ENCODE measurements at places on chromosomes 4 and X.

DNA sequence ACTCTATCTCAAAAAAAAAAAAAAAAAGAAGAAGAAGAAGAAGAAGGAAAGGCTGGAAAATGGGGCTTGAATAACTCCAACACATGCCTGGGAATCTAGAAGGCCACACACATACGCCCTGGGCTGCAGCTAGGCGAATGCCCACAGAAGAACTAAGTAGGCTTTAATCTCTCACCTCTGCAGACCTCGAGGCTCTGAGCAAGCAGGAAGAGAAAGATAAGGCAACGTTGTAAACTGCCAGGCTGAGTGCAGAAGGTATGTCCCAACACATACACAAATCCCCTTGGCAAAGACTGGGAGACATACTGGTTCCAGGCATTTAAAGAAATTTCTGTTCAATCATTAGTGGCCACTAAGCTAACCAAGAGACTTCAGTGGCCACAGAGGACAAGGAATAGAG, 18.4 kb downstream of the SLC38A5 start:
- no peak for DNase-seq

- DNase-seq = peak; percentile 4
These were observed 160.4 kb upstream of the GPR101 start for GRCh38 chrX:137194164-137194563.

DNA sequence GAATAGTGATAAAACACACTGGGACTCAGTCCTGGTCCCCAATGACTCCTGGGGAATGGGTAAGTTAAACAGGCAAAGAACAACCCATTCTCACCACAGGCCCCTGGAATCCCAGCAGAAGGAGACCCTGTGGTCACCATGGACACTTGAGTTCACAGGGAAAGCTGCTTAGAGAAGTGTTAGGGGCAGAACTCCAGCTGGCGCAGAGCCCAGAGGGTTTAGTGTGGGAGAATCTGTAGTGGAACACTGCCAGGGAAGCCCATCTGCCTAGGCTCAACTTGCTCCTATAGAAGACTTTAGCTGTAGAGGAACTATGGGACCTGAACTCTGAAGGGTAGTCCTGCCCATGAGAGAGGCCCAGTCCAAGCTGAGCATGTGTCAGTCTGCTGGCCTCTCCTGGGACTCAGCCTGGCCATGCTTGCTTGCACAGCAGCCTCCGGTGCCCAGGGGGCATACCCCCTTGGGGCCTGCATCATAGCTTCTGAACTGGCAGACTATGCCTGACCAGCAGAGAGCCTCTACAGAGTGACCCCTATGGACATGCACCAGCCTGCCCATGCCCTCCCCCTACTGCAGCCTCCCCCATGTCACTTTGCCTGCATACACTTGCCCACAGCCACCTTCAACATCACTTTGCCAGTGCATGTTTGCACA, 343.5 kb downstream of the IDS start:
- DNase-seq = no peak

DNA sequence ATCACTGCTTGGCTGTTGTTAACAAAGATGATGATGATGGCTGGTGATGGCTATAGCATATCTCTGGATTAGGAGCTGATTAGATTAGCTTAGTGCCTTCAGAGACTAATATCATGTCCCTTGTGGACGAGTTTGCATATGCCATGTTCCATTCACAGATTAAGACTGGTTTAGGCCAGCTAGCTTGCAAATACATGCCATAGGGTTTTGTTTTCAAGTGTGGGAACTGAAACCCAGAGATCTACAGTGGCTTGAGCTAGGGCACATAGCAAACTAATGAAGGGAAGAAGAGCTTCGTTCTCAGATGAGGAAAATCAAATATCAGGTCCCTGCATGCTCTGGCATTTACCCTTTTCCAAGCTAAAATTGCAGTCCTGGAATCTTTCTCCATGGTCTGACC, 492.3 kb downstream of the MAGEE1 start:
- DNase-seq = no peak

- no peak for DNase-seq
These were observed 1.5 kb downstream of the SMIM14 start for GRCh38 chr4:39637221-39637585.

- no peak for DNase-seq
These were observed 18.2 kb downstream of the EGF start for GRCh38 chr4:109930872-109931271.

- no peak for DNase-seq
These were observed 6.8 kb upstream of the SORCS2 start for GRCh38 chr4:7185487-7186030.

- DNase-seq = peak; percentile 75
These were observed at the start of gene BCOR for GRCh38 chrX:40097504-40098263. TSS of gene BCOR (minus strand) at chrX:40097958. CDS start at chrX:40077929, 20,029 bp downstream.

DNA sequence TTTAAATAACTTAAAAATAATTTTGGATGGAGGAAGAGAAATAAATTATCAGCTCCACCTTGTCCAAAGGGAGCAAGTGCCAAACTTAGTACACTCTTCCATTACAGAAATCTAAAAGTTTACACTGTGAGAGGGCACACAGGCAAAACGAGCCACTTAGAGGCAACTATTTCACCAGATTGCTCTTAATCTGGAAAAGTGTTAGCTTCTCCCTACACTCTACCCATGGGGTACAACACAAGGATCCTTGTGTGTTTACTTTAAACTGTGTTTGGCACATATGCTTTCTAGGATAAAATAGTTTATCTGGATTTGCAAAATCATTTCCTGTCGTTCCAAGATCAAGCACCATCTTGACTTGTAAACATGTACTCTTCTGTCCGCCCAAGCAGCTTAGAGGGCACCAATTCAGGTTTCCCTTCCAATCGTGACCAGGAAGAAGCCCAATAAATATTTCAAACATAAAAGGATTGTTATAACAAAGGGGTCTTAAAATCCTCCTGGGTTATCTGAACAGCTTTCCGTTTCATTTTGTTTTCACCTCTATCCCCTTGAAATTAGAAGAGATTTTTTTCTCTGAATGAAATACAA, 29.0 kb upstream of the KDR start:
- DNase-seq = no peak

DNA sequence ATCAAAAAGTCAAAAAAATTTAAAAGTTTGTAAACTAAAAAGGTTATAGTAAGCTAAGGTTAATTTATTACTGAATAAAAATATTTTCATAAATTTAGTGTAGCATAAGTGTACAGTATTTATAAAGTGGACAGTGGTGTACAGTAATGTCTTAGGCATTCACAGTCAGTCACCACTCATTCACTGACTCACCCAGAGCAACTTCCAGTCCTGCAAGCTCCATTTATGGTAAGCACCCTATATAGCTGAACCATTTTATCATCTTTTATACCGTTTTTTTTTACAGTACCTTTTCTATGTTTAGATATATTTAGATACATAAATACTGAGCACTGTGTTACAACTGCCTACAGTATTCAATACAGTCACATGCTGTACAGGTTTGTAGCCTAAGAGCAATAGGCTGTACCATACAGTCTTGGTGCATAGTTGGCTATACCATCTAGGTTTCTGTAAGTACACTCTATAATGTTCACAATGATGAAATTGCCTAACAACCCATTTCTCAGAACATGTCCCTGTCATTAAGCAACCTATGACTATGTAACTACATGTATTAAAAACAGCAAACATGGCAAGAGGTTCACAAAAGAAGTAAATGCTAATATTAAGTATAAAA, 18.6 kb downstream of the ACSL4 start:
- no peak for DNase-seq

- no peak for DNase-seq
These were observed 159.5 kb downstream of the PPP3CA start for GRCh38 chr4:101187841-101188240.

DNA sequence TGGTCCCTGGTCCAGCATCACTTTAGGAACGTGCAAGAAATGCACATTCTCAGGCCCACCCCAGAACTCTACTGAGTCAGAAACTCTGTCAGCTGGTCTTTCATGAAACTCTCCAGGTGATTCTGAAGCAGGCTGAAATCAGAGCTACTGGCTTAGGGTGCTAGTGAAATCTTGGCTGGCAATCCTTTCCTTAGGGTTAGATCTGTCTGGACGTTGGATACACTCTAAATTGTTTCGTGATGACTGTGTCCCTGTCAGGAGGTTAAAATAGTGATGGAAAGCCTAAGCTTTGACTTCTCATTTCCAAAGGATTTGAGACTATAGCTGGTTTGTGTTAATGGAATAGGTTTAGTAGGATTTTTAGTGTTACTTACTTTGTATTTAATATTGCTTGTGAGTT, 99.1 kb downstream of the ARHGAP10 start:
- DNase-seq = no peak

DNA sequence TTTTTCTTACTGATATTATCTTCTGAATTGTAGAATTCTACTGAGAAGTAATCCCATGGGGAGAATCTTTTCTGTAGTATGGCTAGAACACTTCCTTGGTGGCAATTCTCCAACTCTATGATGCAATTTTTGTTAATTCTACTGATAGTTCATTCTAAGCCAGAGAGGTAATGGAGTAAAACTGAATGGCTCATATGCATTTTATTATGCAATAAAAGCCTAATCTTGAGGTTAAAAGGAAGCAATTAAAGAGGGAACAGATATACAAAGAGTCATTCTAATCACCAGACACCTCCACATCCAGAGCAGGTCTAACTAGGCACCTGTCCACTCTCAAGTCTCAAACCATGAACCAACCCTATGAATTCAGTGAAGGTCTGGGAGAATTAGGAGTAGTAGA, 9.7 kb downstream of the RAP2C start:
- DNase-seq = no peak

GRCh38 chrX:20527558-20528011, 260.9 kb upstream of the RPS6KA3 start:
- DNase-seq = no peak

DNA sequence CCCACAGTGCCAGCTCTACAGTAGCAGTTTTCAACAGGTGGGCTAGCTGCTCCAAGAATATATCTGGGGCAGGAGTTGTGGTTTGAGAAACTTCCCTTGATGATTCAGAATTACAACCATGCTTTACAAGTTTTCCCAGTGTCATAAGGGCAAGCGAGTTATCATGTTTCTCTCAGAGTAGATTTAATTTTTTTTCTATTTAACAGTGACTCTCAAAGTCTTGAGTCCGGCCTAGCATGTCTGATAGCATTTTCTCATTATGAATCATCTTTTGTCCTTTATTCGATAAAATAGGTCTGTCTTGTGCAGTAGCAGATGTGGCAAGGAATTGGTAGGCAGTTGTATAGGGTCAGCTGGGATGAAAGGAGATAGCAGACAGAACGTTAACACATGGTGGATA, 62.2 kb upstream of the SPANXD start:
- no peak for DNase-seq

DNA sequence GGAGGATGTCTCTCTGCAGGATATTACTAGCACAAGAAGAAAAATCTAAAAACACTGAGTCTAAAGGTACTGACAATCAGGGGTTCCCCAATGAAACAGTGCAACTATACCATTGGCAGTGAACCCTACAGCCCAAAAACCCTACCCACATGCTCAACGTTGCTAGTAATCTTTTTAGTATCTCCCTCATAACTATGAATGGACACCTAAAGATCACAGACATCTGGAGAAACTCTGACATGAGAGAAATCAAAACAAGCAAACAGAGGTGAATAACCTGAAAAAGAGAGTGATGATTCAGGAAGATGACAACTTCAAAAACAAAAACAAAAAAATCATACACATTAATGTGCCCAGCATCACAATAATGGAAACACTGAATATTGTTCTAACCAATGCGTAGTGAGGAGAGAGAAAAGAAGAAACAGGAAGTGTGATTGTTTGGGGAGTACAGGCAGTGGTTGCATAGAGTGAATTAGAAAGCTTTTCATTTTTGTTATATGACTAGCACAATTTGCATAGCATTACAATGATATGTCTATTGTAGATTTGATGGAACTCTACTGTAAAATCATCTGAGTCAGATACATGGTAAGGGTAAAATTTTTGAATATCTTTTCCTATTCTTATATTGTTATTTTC, 78.9 kb upstream of the FMR1 start:
- no peak for DNase-seq

- DNase-seq = no peak
These were observed 16.9 kb downstream of the CXCL3 start for GRCh38 chr4:74021601-74022000.

DNA sequence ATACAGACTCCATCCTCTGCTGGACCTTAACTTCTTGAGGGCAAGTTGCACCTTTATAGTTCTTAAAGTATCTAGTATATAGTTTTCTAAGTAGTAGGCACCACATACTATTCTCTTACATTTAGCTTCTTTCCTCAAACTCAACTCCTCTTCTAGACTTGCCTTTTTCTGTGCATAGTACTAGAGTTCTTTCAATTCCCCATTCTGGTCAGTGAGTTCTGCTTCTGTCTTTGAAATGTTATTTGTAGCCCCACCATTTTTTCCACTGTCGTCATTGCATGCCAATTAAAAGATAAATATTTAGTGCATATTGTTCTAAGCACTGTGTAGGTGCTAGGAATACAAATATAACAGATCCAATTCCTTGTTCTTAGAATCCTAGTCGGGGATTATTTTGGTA, 31.6 kb downstream of the CDKL5 start:
- DNase-seq = no peak

GRCh38 chr4:38667085-38667893, 3.3 kb downstream of the KLF3 start:
- peak; percentile 52 for DNase-seq

- no peak for DNase-seq
These were observed 5.2 kb downstream of the TNIP2 start for GRCh38 chr4:2750719-2751605.

- DNase-seq = no peak
These were observed 128.4 kb downstream of the ZMAT1 start for GRCh38 chrX:101803451-101803850.

DNA sequence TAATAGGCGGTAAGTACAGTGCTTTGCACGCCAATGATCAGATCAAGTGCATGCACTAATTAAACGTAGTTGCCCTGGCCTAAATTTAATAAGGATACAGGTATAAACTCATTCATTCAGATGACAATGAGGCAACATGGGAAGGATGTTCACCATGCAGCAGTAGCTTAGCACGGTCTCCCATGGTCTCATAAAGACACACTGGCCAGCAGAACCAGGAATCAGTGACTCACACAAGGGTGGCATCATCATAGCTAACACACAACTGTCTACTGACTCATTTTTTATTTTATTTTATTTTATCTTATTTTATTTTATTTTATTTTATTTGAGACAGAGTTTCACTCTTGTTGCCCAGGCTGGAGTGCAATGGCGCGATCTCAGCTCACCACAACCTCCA, 42.7 kb downstream of the TMEM156 start:
- DNase-seq = no peak

DNA sequence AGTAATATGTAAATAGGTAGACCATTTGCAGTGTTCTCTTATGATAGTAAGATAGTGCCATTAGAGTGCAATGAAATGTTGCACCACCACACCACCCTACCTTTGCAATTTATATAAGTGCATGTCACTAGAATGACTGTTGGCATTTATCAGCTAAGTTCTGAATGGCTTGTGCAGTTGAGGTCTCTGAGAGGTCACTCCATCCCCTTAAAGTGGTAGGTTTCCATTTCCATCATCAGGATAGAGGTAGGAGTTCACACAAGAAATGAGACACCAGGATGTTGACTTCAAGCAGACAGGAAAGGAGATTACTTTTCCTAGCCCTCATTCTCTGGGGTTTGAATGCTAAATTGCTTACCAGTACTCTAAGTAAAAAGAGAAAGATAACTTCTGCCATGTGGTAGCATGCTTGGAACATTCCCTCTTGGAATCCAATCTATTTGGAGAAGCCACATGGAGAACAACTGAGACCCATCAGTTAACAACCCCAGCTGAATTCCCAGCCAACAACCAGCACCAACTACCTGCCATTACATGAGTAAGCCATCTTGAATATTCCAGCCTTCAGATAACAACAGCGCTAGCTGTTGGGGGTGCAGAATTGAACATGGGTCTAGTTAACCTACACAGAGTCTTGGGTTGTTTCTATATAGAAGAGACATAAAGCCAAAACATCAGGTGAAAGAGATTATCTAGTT, 6.7 kb upstream of the LRBA start:
- DNase-seq = no peak

Data from activated naive CD4-positive, alpha-beta T cell treated with Interleukin-2 at 50 U/mL for 16 hours (primary cell).